HAP-1 (cell line): ENCODE measurements at places on chromosomes 4 and X.

DNA sequence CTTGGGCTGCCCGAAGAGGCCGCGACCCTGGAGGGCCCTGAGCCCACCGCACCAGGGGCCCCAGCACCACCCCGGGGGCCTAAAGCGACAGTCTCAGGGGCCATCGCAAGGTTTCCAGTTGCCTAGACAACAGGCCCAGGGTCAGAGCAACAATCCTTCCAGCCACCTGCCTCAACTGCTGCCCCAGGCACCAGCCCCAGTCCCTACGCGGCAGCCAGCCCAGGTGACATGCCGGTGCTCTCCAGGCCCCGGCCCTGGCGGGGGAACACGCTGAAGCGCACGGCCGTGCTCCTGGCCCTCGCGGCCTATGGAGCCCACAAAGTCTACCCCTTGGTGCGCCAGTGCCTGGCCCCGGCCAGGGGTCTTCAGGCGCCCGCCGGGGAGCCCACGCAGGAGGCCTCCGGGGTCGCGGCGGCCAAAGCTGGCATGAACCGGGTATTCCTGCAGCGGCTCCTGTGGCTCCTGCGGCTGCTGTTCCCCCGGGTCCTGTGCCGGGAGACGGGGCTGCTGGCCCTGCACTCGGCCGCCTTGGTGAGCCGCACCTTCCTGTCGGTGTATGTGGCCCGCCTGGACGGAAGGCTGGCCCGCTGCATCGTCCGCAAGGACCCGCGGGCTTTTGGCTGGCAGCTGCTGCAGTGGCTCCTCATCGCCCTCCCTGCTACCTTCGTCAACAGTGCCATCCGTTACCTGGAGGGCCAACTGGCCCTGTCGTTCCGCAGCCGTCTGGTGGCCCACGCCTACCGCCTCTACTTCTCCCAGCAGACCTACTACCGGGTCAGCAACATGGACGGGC lies 579 bp downstream of the ABCD1 start:
- peak; percentile 46 for DNase-seq

GRCh38 chr4:173192375-173193162 lies 24.0 kb downstream of the GALNT7 start:
- DNase-seq, result no peak

DNA sequence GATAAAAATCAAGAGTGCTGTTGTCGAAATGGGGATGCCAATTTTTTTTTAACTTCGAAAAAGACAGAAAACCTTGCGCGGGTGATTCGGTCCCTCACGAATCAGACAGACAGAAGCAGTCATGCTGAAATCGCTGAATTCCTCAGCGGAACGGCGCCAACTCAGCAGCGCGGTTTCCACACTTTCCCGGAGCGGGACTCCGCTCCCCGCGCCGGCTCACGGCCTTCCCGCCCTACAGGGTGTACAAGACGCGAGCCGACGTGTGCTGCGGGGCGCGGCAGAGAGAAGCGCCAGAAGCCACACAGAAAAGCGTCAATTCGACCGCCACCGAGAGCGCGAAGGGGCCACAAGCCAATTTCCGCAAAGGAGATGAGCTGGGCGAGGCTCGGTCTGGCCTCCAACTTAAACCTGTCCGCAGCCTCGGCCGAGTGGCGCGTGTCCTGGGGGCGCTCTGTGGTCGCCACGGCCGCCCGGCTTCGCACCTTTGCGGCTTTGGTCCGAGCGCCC lies 1.3 kb downstream of the NEXMIF start:
- peak; percentile 62 for DNase-seq

- DNase-seq, result no peak
Observed at GRCh38 chr4:75040703-75041102, 107.8 kb downstream of the PARM1 start.

DNA sequence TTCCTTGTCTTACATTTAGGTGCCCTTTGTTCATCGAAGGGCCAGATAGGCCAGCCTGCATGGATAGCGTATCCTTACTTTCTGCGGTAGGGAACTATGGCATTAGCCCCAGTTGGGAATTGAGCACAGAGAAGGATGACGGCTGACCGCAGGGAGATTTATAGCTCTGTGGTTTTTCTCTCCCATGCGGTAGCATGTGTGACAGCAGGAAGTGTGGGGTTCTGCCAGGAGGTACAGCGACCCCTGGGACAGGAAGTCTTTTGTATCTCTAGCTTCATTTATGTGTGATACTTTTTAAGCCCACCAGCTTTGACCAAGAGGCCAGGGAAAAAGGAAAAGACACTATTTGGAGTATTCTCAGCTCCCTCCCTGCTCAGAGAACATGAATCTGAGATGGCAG lies 33.1 kb downstream of the GAB3 start:
- peak; percentile 9 for DNase-seq

DNA sequence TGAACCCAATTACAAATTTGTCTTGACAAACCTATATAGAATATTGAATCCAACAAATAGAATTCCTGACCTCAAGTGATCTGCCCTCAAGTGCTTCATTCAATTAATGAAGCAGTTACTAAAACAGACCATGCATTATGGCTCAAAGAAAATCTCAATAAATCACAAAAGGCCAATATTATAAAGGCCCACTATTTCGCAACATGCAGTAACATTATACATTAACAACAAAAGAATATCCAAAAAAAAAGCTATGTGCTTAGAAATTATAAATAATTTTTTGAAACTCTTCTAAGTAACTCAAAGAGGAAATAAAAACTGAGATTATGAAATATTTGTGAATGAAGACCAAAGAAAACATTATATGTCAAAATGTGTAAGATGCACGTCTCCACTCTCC lies 177.7 kb downstream of the ZNF674 start:
- DNase-seq, result peak; percentile 36

DNA sequence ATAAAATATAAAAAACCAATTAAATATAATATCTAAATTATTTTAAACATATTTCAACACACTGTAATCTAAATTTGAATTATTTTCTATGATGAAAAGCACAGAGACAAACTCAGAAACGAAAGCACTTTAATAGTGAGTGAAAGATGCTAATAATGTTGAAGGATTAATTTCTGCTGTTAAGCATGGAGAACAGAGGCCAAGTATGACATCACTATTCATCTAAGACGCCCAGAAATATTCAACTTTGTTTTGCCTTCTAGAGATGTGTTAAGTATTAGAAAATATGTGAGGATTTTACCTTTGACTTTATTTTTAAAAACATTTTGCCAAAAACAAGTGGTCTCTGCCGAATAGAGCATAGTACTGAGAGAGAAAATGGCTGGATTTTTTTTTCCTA lies 19.3 kb downstream of the ARHGEF6 start:
- no peak for DNase-seq

GRCh38 chr4:83629945-83630721 lies 94.2 kb downstream of the GPAT3 start:
- no peak for DNase-seq
